ENCODE measurements at places on chromosomes 7 and 10.

DNA sequence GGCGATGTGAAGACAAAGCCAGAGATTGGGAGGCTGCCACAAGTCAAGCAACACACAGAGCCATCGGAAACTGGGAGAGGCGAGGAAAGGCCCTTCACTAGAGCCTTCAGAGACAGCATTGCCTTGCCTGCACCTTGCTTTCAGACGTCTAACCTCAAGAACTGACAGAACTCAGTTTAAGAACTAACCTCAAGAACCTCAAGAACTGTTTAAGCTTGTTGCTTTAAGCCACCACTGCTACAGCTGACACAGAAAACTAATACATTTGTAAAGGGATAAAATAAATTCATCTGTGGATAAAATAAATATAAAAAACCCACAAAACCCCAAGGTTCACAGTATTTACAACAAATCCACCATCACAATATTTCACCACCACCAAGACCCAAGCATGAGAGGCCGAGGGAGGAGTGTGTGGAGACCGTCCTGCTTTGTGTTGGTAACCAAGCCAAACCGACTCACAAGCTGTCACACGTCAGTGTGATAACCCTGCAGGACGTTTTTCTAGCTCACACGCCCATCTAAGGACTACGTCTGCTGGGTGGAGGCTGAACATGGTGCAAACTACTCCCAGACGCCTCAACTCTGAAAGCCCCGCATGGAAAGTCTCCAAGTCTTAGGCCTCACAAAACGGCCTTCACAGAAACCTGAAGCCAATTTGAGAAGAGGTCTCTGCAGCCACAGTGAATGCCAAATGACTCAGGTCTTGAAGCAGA lies 116.8 kb downstream of the ABLIM1 start:
- no peak for DNase-seq

- no peak for DNase-seq
These were observed 167.3 kb downstream of the CALCR start for GRCh38 chr7:93407239-93407638.

- DNase-seq, result no peak
These were observed 421.4 kb upstream of the MGMT start for GRCh38 chr10:129045599-129045998.

DNA sequence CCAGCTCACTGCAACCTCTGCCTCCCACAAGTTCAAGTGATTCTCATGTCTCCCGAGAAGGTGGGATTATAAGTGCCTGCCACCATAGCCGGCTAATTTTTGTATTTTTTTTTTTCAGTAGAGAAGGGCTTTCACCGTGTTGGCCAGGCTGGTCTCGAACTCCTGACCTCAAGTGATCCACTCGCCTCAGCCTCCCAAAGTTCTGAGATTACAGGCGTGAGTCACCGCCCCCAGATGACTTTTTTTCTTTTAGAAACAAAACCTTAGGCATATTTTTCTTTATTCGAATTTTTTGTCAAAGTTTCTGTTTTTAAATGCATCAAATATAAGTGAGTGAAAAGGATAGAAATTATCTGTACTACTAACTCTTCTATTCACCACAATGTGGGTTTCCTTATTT lies 113.1 kb downstream of the LRRC4 start:
- DNase-seq, result no peak

GRCh38 chr7:96248405-96248804 lies 73.5 kb downstream of the SLC25A13 start:
- no peak for DNase-seq

DNA sequence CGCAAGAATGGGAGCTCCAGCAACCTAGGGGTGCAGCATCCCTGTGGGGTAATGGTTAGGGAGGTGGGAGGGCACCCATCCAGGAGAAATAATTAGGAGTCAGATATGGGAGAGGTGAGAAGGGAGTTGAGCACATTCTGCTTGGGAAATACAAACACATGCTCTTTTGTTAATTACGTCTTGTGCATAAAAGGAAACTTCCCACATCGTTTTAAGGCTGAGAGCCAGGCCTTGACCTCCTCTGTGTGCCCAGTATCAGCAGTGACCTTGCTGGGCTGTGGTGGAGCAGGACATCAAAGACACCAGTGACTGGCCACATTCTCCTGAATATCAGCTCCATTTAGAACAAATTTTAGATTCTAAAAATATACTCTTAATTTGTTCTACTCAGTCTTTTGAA lies 22.6 kb downstream of the AKR1C4 start:
- no peak for DNase-seq

- DNase-seq, result peak; percentile 40
These were observed 166.6 kb downstream of the ARHGAP21 start for GRCh38 chr10:24556750-24557742.

DNA sequence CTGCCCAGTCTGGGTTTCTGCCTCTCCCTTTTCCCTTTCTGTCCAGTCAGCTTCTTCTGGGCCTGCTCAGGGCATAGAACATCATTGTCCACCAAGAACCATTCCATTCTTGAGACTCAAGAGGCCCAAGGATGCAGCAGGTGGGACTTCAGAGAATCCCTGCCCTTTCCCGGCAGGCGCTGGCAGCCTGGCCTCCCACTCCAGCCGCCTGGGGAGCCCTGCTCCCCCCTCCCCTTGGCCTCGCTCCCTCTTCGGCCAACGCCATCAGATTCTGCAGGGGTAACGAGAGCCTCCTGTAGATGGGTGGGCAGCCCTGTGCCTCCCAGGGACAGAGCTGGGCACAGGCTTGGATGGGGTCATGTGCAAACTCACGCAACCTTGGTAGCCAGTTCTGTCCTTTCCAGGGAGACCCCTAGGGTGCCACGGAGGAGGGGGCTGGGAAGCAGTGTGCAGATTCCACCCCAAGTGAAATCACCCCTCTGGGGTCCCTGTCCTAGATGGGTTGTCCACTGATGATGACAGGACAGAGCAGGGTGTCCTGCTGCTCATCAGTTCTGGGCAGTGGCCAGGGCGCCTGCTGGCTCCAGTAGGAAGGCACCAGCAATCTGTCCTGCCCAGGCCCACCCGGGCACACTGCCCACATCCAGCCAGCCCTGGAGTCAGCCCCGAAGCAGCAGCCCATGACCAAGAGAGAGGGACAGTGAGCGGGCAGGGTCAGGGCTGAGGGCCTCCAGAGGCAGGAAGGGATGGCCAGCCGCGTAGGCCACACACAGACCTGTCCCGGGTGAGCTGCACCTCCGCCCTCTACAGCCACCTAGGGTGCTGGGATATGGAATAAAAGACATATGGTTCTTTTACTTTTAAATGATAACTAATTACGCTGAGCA lies 47.7 kb downstream of the RASGEF1A start:
- no peak for DNase-seq

- DNase-seq, result no peak
These were observed 411.6 kb downstream of the DPP6 start for GRCh38 chr7:154463794-154464193.

DNA sequence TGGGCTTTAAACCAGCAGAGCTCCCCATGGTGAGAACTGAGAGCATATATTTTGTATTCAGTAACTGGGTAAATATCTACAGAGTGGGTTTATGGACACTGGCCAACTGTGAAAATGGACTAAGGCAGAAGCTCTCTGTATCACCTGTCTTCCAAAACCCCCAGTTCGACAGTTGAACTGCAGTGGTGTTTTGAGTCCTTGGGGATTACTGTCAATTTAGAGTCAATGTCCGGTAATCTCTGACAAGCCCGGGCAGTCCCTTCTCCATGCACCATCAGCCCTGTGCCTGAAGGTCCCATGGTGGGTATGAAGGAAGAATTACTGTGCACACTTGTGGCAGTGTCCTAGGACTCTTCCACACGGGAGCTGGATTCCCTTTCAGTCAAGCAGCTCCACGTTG lies 235.0 kb downstream of the CCSER2 start:
- DNase-seq, result no peak

DNA sequence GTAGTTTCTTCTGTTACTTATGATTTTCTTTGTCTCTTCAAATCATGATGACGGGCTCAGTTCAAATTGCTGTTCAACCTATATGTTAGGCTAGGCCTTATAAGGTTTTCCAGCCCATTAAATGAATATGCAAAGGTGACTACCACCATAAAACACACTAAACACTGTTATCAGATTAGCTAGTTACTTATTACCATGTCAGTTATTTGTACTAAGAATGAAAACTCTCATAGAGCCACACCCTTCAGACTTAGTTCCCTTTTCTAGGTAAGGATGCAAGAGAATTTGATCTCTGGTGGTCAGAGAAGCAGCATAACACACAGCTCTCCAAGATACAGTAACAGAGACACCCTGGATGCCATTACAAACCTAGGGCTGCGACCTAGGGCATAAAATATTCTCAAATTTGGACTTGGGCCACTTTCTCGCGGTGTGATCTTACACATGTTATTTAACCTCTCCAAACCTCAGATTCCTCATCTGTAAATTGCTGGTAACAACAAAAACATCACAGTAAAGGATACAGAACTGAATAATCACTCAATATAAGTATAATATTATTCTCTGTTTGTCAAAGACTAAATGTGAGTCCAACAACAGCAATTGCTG lies 35.6 kb downstream of the ANKMY2 start:
- no peak for DNase-seq
